ENCODE measurements at places on chromosomes 2 and 18. TPM values are rescaled to one million over a fixed set of nuclear protein-coding genes. Genes with fewer than 3 reads are reported as not detected.
A peak's percentile ranks its signal among the peaks of the same experiment; 100 is the strongest.

GRCh38 chr2:44271296-44271695 is 4.0 kb upstream of the SLC3A1 start:
- H3K4me3 ChIP-seq: no peak overlapping the region
- H3K27ac ChIP-seq: no peak overlapping the region
- no peaks in the 10 kb centered on the region for H3K4me1 ChIP-seq

CCDC102B gene
- 6.9 TPM for total RNA-seq

SERPINB11 gene
- total RNA-seq: not detected

TPO gene
- not detected for total RNA-seq

DNA sequence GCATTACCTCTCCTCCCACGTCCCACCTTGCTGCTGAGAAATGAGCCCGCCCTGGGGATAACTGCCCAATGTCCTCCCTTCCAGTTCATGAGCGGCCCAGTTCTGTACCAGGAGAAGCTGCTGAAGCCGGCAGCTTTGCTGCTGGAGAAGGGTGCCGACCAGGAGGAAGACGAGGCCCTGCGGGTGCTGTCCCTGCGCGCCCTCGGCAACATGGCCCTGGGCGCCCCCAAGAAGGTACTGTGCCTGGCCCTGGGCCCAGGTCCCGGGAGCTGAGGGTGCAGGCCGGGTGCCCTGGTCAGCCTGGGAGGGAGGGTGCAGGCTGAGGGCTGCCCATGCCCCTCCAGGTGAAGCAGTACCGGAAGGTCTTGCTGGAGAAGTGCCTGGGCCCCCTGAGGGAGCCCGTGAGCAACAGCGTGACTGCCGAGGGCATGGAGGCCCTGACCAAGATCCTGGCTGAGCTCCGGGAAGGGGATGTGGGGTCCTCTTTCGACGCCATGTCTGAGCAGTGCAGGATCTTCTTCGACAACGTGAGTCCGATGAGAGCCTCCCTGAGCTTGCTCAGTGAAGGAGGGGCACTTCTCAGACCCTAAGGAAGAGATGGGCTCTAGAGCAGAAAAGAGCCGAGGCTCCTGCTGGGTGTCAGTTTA is 25.7 kb downstream of the HJURP start:
- no peak overlapping the region for H3K4me3 ChIP-seq
- no peaks in the 10 kb centered on the region for H3K36me3 ChIP-seq
- H3K4me1 ChIP-seq: no peaks in the 10 kb centered on the region
- no peaks in the 10 kb centered on the region for H3K27me3 ChIP-seq

- H3K27me3 ChIP-seq: no peaks in the 10 kb centered on the region
- no peak for DNase-seq
- no peak overlapping the region for H3K27ac ChIP-seq
- peaks cover 16% of the 10 kb centered on the region for H3K36me3 ChIP-seq
Observed at GRCh38 chr2:169963786-169964185, 136.5 kb downstream of the UBR3 start.

- peak overlapping the region; percentile 11 for H3K4me3 ChIP-seq
- peak; percentile 91 for DNase-seq
- peak overlapping the region; percentile 96 for H3K27ac ChIP-seq
- H3K36me3 ChIP-seq: peaks cover 14% of the 10 kb centered on the region
- peaks cover 17% of the 10 kb centered on the region for H3K4me1 ChIP-seq
Observed at GRCh38 chr18:46250084-46250811, 146.1 kb downstream of the HAUS1 start.

TMEM178A gene
- total RNA-seq: 0.21 TPM

GRCh38 chr2:190530248-190530900 is 4.1 kb downstream of the NEMP2 start:
- peaks cover 17% of the 10 kb centered on the region for H3K4me1 ChIP-seq
- no peak for DNase-seq
- H3K27me3 ChIP-seq: no peaks in the 10 kb centered on the region
- no peak overlapping the region for H3K27ac ChIP-seq

DNA sequence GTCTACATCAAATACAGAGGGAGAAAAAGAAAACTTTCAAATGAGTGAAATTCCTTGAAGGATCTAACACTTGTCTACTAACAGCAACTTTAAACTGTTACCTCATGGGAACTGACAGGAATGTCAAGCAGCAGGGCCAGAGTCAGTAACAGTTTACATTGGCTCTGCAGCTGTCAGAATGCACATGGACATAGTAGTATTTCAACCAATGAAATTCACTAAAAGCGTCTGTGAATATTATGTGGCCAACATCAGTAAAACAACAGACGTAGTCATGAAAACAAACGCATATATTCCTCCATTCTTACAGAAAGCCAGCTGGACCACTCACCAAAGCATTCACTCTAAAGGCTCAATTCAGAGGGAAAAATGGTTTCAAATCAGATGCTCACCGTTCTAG is 79.3 kb upstream of the RNU4ATAC start:
- no peak overlapping the region for H3K4me3 ChIP-seq
- no peaks in the 10 kb centered on the region for H3K27me3 ChIP-seq
- no peak overlapping the region for H3K27ac ChIP-seq
- no peaks in the 10 kb centered on the region for H3K4me1 ChIP-seq
- no peak for DNase-seq
